Stimulated activated CD8-positive, alpha-beta memory T cell treated with anti-CD3 and anti-CD28 coated beads, Interleukin-15, amount 100 ng/mL, for 48 hours (primary cell): ENCODE measurements at places on chromosomes 5 and 9.

GRCh38 chr9:2570615-2571479, 50.7 kb upstream of the VLDLR start:
- DNase-seq = peak; percentile 49

- no peak for DNase-seq
Measured at GRCh38 chr9:27408001-27408400, 111.1 kb upstream of the EQTN start.

DNA sequence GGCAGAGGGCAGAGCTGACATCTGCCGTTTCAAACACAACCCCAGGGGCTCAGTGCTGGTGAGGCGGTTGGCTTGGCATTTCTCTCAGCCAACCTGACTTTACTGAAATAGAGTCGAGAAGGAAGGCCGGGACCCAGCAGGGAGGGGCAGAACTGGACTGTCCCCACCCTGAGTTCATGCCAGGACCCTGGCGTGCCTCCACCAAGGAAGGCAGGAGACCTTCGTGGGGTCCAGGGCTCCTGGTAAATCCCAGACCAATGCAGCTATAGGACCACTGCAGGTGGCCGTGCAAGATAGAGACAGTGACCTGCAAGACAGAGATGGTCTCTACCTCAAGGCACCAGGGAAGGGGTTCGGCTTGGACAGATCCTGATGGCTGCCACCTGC, 132.9 kb downstream of the ROR2 start:
- no peak for DNase-seq

DNA sequence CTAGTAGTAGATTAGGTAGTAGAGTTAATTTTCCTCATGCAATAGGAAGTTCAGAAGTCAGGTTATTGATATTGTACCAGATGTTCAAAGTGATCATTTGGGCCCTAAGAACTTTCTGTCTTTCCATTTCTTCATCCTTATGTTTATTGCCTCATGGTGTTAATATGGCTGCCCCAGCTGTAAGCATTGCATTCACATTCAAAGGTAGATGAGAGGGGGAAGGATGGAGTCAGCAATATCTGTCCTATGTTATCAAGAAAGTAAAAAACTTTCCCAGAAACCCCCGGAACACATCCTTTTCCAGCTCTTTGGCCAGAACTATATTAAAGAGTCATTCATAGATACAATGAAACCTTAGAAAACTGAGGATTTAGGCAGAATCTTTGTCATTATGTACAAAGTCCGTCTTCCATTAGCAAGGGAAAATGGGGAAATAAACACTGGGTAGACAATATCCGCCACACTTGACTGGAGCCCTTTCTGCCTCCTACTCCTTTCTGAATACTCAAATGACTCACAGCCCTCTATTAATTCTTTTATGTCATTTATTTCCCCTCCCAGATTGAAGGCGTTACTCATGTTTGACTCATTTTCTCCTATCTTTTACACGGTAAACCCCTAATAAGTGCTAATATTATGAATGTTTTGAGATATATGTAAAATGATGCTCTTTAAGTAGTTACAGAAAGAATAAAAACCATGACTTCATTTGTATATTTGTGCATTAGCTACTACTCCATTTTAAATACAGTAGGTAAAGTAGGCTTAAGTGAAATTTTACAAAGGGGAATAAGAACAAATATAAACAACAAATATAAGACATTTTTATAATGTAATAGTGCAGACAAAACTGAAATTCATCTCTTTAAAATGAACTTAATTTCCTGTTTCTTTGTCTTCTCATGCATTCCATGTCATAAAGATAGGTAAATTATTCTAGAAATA, 127.6 kb downstream of the SLF1 start:
- DNase-seq = no peak

DNA sequence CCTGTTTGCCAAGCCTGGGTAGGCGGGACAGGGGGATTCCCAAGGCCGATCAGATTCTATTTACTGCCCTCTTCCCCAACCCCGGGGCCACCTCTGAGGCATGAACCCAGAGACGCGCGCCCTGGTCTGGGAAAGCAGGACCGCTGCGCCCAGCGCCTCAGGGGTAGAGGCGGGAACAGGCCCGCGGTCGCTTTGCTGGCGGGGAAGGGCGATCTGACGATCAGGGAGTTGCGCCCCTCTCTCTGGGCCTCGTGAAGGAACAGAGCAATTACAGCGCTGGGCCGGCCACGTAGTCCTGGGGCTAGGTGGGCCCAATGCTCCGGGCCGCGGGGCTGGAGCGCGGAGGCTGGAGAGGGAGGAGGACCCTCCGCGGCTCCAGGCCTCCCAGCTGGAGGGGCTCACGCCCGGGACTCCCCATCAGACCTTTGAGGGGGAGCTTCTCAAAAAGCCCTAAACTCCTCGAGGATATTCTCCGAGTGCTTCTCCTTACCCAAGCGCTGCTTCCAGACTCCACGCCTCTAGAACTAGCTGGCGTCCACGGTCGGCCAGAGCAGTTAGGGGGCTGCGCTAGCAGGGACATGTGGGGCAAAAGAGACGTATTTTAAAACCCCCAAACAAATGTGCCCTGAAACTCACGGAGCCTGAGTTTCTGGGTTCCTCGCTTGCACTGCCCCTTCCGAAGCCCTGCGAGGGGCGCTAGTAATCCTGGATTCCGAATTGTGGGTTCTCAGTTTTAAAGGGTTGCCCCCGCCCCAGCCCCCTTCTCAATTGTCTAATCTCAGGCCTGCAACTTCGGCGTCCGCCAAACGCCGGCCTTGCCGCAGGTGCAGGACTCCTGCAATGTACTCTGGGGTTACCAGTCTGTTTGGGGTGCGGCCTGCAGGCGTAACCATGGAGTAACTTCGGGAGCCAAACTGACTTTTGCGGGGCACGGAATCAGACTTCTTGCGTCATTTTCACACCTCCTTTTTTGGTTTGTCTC, 57.6 kb downstream of the TMEM174 start:
- no peak for DNase-seq

DNA sequence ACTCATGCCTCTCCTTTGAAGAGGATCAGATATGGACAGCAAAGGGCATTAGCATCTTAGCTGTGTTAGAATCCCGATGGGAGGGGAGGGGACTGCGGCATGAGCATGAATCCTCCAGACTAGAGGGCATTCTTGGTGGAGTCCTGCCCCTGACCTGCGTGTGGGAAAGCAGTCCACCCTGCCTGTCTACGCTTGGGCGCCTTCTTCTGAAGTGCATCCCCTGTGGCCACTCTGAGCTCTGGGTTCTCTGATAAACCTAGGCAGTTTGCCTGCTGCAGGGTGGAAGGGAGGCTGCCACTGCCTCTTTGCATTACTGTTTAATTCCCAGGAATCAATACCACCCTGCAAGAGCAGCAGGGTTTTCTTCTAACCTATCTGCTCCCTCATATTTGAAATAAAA, 169.3 kb downstream of the INSYN2B start:
- DNase-seq = no peak

- DNase-seq = no peak
Measured at GRCh38 chr5:21802869-21803490, 1050.2 kb downstream of the CDH12 start.

DNA sequence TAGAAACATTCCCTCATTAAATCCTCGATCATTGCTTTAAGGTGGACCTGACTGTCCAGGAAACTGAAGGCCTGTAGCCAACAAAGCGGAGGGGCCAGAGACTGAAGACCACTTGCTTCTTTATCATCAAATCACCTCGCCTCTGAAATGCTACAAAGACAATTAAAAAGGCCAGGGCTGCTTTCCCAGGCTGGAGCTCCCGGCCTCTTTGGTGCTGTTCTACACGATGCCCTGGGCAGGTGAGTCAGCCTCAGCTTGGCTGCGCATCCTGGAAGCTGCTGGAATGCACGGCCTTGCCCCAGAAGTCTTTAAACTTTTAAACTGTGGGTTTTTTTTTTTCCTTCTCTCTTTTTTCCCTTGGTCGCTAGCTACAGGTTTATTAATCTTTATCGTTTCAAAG, 46.5 kb downstream of the SH3PXD2B start:
- no peak for DNase-seq

- DNase-seq = no peak
Measured at GRCh38 chr9:86337469-86338108, 16.6 kb downstream of the TUT7 start.

DNA sequence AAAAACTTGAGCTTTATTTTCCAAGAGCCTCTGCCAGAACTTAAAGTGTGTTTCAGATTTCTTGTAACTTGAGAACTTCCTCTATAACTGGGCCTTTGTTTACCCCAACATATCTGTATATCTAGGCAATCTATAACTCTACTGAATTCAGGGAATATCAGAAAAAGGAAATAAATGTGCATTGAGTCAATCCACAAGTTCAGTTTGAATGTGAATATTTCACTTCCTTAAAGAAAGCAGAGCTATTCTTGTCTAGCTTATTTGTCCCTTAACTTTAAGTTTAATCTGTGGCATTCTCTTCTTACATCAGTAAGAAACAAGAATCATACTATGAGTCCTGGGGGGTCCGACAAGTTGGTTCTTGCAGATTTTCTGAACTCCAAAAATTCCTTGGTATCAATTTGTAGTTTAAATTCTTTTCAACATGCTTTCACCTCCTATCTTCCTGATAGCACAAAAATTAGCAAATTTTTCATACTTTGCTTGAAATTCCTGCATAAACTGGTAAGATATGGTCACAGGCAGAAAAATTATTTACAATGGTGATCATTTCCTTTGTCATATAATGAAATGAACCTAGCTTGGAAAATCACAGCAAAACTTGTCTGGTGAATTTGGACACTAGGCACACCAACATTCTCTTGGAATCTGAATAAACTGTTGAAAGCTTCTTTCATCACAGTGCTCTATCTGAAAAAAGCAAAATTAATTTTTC, 19.8 kb upstream of the ITGA1 start:
- DNase-seq = no peak

- DNase-seq = no peak
Measured at GRCh38 chr9:110615498-110615897, 36.0 kb upstream of the SVEP1 start.

DNA sequence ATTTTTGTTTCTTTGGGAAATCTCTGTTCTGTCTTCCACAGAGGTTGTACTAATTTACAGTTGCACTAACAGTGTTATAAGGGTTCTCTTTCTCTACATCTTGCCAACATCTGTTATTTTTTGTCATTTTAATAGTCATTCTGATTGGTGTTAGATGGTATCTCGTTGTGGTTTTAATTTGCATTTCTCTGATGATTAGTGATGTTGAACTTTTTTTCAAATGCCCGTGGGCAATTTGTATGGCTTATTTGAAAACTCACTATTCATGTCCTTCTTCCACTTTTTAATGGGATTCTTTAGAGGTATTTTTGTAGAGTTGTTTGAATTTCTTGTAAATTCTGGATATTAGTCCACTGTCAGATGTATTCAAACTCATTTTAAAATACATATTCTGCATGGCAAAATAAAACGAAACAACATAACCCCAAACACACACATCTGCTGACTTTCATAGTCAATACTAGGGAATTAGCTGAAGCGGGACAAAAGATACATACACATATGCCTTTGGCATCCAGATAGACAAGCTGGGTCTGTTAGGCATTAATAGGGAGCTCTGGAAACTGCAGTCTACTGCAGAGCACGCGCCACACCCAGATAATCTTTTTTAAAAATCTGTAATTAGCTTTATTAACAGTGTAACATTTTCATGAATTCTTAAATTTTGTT, 5.8 kb upstream of the SPATA31C2 start:
- DNase-seq = no peak

GRCh38 chr9:91816356-91816755, 133.7 kb downstream of the ROR2 start:
- no peak for DNase-seq

- DNase-seq = no peak
Measured at GRCh38 chr5:40652441-40653220, 27.1 kb upstream of the PTGER4 start.

DNA sequence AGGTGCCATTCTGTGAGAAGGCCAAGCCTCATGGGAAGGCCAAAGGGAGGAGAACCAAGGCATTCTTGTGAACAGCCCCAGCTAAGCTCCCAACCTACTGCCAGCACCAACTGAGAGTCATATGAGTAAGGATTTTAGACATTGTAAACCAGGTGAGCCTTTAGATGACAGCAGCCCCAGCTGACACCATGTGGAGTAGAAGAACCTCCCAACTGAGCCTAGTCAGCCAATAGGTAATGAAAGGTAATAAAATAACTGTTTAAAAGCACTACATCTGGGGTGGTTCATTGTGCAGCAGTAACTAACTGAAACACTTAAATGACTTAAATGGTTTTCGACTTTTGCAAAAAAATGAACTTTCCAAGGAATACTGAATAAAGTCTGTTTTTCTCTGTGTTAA, 172.6 kb upstream of the KIF2A start:
- no peak for DNase-seq

DNA sequence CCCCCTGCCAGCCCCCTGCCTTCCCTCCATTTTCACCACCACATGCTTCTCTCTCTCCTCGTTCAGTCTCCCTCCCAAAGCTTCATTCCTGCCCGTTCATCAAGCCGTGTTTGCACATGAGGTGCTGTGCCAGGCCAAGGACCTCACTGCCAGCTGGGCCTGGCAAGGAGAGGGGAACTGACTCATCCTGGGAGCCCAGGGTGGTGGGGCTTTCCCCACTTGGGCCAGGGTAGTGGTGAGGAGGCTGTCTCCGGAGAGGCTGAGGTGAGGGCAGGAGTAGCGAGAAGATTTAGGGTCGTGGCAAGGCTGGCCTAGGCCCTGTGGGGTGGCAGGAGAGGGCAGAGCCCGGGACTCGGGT, 30.4 kb upstream of the NOTCH1 start:
- no peak for DNase-seq

DNA sequence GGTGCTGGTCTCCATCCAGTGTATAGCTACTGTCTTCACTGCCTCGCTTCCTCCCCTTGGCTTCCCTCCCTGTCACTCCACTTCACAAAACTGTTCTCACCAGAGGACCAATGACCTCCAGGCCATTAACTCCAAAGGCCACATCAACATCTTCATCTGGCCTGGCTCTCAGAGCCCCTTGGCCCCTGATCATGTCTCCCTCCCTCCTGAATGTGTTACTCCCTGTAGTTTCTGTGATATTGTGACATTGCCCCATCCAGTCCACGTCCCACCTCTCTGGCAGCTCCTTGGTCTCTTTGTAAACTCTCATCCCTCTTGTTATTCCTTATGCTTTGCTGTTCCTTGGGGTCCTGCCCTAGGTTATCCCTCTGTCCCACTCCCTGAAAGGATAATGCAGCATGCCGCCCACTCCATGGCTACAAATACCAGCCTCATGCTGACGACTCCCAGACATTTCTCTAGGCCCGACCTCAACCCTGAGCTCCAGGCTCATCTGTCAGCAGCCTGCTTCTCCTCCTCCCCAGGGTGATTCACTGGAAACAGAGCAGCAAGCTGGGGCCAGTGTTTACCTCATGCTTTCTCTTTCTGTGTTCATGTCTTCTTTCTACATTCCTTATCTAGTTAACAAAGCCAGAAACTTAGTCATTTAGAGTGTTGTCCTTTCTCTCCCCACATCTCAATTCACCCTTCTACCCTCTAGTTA, 312.2 kb downstream of the SPOCK1 start:
- DNase-seq = no peak

- DNase-seq = no peak
Measured at GRCh38 chr5:173015598-173016455, 32.3 kb downstream of the ATP6V0E1 start.
